RCC 7860 (cell line): ENCODE measurements at places on chromosomes 6 and 20.
A peak's percentile ranks its signal among the peaks of the same experiment; 100 is the strongest.

DNA sequence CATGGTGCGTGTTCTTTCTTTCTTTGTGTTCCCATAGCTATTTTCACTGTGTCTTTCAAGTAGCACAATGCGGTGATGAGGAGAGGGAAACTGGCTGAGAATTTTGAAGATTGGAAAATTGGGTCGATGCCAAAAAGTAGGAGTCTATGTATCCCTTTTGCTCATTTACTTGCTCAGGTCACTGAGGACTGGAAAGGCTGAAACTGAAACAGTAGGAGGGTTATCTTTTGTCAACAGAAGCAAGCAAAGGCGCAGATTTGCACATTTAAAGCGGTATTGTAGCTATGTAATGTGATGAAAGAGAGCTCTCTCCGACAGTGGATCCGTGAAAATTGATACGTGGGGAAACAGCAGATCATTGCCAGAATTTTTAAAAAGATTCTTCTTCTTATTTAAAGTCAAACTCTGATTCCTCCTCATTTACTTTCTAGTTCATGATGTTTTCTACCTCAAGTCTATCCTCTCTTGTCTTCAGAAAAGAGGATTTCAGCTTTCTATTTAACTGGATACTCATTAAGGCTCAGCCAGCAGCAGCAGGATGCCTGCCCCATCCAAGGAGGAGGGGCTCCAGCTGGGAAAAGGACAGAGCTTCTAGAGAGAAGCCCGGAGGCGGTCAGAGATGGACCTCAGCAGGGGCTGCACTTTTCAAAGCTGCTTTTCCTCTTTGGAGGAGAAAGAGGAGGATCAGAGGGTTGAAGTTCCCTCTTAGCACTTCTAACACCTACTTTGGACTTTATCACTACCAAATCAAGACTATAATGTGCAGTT is 15.9 kb upstream of the FYN start:
- no peak for DNase-seq

GRCh38 chr6:19395316-19395715 is 441.9 kb upstream of the ID4 start:
- DNase-seq: no peak

- no peak for DNase-seq
Observed at GRCh38 chr6:37310966-37311365, 42.8 kb upstream of the RNF8 start.

GRCh38 chr6:135046912-135047311 is 7.7 kb downstream of the HBS1L start:
- DNase-seq: no peak

DNA sequence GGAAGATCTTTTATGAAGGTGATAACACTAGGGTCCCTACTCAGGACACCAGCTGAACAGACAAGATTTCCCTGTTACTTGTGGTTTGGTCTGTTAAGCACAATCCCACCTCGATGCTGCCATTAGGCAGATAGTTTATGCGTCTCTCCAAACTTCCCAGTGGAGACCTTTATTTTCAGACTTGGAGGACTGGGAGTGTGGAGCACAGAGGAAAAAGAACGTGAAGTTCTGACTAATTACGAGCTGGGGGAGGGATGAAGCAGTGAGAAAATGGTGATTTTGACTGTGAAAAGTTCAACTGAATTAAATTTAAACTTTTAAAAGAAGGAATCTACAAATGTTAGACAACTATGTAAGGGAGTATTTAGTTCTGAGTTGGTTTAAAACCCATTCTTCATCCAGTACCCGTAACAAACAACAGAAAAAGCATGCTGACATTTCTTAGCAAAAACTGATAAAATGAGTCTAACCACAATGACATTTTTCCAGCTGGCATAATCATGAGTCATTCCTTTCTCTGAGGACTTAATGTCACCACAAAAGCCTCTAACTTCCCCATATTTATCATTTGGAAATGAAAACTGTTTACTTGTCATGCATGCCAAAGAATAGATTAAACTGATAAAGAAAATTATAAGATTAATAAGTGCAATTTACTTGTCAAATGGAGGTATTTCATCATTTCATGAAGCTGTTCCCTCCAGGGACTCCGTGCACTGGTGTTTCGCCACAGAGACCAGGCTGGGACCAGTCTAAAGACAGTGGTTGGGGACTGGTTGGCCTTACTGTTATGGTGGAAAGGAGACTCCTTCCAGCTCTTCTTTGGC is 113.3 kb upstream of the SSTR4 start:
- peak; percentile 59 for DNase-seq

DNA sequence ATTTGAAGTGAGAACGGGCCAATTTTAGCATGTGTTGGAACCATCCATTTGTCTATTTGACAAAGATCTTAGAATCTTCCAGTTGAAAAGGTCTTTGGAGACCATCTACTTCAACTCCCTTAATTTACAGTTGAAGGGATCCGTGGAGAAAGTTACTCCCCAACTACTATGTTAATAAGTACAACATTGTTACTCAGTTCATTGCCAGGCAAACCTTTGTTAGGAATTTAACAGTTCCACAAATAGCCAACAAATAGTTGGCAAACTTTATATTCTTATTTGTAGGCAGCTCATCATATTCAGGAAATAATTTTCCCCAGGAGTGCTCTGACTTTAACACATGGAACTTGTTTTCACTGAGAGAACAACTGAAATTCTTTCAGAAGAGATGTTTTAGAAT is 81.0 kb upstream of the FLRT3 start:
- no peak for DNase-seq

DNA sequence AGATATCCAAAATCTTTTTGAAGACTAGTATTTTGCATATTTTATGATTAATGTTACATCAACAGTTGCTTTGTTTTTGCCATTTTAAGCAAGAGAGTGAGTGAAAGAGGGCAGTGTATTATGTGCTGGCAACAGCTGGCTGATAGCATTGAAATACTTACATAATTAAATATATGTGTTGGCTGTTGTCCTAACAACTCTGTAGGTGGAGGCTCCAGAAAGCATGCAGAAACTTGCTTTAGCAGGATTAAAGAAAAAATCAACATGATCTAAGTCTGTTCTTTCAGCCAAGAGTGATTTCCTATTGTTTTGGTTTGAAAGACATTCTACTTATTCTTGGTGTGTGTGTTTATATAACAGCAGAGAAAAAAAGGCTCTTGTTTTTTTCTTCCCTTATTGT is 127.5 kb downstream of the CDKAL1 start:
- DNase-seq: no peak

DNA sequence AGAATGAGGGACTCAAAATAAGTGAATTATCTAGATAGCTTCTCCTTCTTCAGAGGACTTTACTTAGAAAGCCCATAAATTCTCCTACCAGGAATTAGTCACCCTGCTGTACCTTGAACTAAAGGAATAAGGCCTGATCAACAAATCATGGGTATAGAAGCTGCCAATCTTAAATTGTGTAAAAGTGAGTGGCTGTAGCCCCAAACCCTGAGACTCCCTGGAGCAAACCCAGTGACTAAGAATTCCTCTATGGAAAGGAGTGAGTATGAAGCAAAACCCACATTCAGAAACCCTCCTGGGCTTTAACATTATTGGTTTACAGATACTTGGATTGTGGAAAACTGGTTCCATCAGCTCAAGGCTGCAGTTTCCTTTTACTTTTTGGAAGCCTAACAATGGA is 285.8 kb upstream of the TBX18 start:
- no peak for DNase-seq

DNA sequence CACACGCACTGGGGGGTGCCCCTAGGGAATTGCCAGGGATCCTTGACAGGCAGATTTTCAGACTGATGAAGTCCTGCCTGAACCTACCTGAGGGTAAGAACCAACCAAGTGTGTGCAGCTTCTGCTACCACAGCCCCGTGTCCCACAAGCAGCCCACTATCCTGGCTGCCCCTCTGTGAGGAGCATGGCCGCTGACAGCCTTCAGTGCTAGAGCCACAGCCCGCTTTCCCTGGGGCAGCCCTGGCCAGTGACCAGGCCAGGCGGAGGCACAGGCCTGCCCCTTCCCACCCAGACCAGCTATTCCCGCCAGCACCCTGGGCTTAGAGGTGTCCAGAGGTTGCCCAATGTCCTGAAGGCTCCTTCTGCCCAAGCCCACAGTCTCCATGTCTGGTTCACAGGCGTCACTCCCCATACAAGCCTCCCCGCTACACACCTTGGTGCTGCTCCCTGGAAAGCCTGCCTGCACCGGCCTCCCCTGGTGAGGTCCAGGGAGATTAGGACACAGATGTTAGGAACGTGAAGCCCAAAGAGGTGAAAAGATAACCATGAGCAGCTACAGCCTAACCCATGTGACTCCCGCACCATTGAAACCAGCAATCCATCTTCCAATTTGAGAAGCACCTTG is 207.0 kb downstream of the SYNDIG1 start:
- no peak for DNase-seq

GRCh38 chr6:13099771-13100170 is 228.6 kb downstream of the TBC1D7 start:
- DNase-seq: no peak

DNA sequence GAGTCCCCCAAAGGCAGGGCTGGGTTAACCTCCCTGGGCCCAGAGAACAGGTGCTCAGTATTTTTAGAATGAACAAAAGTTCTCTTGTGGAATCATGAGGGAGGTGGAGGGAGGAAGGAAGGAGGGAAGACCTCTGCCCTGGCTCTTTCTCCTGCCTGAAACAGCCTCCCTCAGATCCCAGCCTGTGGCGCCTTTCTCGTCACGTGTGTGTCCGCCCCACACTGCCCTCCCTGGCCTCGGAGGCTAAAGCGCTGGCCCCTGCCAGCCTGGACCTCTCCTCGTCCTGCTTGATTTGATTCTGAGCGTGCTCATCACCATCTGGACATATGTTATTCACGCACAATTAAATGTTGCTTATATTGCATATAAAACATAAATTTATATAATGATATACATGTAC is 40.9 kb downstream of the PHACTR3 start:
- DNase-seq: no peak

GRCh38 chr6:135215160-135215559 is 34.1 kb downstream of the MYB start:
- DNase-seq: no peak

GRCh38 chr6:26051665-26052310 is 35.4 kb upstream of the HFE start:
- DNase-seq: no peak

DNA sequence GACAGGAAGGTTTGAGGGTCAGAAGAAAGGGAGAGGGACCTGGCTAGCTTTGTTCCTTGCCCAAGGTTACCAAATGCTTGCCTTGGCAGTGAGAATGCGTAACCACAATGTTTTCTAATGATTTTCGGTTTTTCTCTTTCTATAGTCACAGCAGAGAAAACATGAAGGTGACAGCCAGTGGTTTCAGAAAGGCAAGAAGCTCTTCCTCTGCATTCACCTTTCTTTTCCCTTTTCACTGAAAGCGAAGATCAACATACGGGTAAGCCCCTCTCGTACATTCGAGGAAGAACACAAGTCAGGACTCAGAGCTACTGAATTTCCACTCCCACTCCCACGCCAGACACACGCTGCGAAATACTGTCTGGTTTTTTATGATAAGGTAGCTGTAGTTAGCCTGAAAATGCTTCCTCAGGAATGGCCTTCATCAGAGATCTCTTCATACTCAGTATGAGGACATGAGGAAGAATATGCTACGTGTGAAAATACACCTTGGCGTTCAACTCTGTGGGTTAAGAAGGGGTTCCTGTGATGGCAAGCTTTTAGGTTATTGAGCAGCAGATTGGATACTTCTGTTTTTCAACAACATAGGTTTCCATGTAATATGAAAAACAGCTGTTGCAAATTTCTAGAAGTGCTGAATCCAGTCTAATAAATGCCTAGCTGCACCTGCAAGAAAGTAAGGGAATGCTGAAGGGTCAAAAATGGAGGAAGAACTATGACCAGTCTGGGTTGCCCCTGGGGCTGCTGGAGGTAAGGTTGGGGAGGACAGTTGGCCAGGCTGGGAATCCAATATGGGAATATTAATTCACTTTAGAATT is 7.4 kb upstream of the CD83 start:
- no peak for DNase-seq

DNA sequence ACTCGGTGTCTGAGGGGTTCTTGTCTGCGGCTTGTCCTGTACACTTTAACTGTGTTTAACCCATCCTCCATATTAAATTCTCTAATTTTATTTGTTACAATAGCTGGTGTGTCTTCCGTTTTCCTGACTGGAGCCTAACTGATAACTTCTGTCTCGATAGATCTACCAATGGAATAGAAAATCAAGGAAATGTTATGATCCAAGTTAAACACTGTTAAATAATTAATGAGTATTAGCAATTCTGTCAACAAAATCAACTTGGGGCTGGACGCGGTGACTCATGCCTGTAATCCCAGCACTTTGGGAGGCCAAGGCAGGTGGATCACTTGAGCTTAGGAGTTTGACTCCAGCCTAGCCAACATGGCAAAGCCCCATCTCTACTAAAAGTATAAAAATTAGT is 81.7 kb downstream of the DNAH8 start:
- no peak for DNase-seq

GRCh38 chr6:43368259-43369160 is 937 bp downstream of the ZNF318 start:
- DNase-seq: no peak

GRCh38 chr6:119276211-119276610 is 73.3 kb downstream of the MAN1A1 start:
- no peak for DNase-seq

DNA sequence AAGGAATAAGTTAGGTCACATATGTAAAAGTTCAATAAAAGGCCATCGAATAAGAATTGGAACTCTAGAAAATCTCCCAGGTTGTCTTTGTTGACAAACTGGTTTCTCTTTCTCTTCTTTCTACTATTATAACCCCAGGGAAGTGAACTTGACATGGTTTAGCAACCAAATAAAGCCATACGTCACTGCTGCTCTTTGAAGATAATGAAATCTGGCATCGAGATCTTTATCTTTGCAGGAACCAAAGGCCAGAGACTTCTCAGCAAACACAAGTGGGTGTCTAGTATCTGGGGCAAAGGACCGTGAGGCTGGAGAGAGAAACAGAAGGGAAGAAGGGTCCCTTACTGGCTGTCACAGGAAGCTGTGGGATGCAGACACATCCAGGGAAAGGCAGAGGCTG is 286.7 kb upstream of the CDYL start:
- no peak for DNase-seq

GRCh38 chr20:2911200-2911599 is 37.9 kb downstream of the PTPRA start:
- no peak for DNase-seq

DNA sequence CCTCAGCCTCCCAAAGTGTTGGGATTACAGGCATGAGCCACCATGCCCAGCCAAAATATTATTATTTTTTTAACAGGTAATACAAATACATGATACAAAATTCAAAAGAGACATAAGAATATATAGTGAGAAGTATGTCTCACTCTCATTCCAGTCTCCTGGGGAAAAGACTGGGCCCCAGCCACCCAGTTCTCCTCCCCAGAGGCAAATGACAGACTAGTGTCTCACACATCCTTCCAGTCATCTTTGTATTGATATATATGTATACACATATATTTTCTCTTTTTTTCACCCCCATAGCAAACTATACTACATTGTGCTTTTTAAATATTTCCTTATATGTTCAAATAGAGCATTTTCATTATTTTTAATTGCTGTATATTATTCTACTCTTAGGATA is 8.3 kb downstream of the GSS start:
- no peak for DNase-seq

- peak; percentile 15 for DNase-seq
Observed at GRCh38 chr6:38350220-38350619, 289.5 kb downstream of the BTBD9 start.
